ENCODE measurements at places on chromosomes 13 and 19. TPM values are rescaled to one million over a fixed set of nuclear protein-coding genes. Genes with fewer than 3 reads are reported as not detected.
A peak's percentile ranks its signal among the peaks of the same experiment; 100 is the strongest.

DNA sequence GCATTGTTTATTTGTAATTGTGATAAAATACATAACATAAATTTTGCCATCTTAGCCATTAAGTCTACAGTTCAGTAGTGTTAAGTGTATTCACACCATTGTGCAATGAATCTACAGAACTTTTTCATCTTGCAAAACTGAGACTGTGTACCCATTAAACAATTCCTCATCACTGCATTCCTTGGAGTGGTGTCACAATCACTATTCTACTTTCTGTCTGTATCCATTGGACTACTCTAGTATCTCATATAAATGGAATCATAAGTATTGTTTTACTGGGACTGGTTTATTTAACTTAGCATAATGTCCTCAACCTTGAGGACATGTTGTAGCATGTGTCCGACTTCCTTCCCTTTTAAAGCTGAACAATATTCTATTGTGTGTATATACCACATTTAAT is 36.8 kb downstream of the UFM1 start:
- no peak for DNase-seq

GRCh38 chr13:47508527-47509228 is 492.4 kb downstream of the SUCLA2 start:
- no peak for DNase-seq

GRCh38 chr13:34078334-34078999 is 260.5 kb downstream of the RFC3 start:
- DNase-seq: no peak

GRCh38 chr19:51097166-51097738 is 11.0 kb downstream of the CTU1 start:
- DNase-seq: peak; percentile 51

- no peak for DNase-seq
Observed at GRCh38 chr19:50500060-50500752, 10.8 kb downstream of the JOSD2 start.

DNA sequence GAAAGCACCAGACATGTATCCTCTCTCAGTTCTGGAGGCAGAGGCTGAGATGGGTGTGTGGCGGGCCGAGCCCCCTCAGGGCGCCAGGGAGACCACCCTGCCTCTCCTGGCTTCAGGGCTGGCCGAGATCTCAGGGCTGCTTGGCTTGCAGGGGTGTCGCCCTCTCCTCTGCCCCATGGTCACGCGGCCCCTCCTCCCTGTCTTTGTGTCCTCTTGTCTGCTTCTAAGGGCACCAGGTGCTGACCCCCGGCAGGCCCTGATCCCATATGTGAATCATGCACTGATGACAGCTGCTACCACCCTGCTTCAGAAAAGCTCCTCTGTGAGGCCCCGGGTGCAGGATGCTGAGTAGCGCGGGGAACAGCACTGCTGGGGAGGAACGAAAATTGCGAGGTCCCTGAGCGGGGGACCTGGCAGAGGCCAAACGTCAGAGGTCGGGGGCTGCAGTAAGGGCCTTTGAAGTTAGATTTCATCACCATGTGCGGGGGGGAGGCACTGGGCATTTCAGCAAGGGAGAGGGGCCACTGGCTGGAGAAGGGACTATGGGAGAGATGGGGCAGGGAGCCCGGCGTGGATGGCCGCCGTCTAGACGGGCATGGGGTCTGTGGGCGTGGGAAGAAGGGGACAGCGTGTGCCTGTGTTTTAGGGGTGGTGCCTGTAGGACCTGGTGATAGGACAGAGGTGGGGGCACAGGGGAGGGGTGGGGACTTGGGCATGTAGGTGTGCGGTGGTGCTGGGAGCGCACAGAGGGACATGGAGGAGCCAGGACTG is 125.2 kb downstream of the KDM4B start:
- no peak for DNase-seq

GRCh38 chr19:47075179-47075810 is 26.9 kb upstream of the TMEM160 start:
- DNase-seq: no peak

DNA sequence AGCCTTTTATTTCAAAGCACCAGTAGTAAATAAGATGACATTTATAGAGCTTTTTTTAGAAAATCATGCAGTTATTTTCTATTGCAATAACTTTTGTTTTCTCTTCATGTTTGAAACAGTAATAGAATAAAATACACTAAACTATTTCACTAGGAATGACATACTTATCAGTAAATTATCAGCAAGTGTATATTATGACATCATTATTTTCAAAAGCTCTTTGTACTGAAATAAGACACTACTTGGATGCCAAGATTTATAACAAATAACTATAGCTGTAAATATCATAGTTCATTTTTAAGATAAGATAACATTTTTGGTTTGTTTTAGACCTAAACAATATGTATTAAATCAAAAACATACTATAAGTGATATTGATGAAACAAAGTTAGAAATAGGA is 56.8 kb downstream of the STOML3 start:
- DNase-seq: no peak

- no peak for DNase-seq
Observed at GRCh38 chr13:112592181-112592580, 4.2 kb upstream of the TUBGCP3 start.

- no peak for DNase-seq
Observed at GRCh38 chr13:101829484-101829883, 377.0 kb downstream of the ITGBL1 start.

- DNase-seq: no peak
Observed at GRCh38 chr13:99398916-99399622, 91.9 kb upstream of the GPR183 start.

- no peak for DNase-seq
Observed at GRCh38 chr19:43496960-43497359, 7.6 kb downstream of the PHLDB3 start.

The KCNJ14 gene
- total RNA-seq: 0.20 TPM

The JOSD2 gene
- 21.0 TPM for total RNA-seq

The CCDC122 gene
- 2.4 TPM for total RNA-seq

The ZIC5 gene
- total RNA-seq: under 0.01 TPM

The CLEC4M gene
- 8.5 TPM for total RNA-seq

The MIER2 gene
- 6.9 TPM for total RNA-seq

The MEIOSIN gene
- total RNA-seq: not detected

The FXYD3 gene
- total RNA-seq: not detected

The A1BG gene
- total RNA-seq: 4.6 TPM

The RPS28 gene
- 293 TPM for total RNA-seq

The LYPD3 gene
- total RNA-seq: 0.22 TPM
